ENCODE measurements at places on chromosomes 5 and 9.
A peak's percentile ranks its signal among the peaks of the same experiment; 100 is the strongest.

DNA sequence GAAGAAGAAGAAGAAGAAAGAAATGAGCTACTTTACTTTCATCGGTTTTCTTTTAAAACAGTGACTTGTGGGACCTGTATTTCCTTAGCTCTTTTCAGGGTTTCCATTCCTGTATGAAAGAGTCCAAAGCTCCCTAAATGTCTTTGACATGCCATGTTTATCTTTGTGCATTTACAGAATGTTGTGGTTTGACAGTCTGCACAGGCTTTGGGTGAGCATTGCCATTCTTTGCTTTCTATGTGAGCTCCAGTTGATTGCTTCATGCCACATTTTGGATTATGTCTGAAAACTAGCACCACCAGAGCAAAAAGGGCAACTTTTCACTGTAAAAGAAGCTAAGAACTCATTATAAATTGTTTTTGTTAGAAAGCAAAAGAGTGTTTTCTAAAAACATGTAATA lies 733.4 kb downstream of the TLE4 start:
- no peak for DNase-seq

GRCh38 chr9:35688558-35689541 lies 875 bp downstream of the TPM2 start:
- DNase-seq = no peak

- no peak for DNase-seq
Measured at GRCh38 chr5:168295574-168296201, 4.2 kb downstream of the WWC1 start.

DNA sequence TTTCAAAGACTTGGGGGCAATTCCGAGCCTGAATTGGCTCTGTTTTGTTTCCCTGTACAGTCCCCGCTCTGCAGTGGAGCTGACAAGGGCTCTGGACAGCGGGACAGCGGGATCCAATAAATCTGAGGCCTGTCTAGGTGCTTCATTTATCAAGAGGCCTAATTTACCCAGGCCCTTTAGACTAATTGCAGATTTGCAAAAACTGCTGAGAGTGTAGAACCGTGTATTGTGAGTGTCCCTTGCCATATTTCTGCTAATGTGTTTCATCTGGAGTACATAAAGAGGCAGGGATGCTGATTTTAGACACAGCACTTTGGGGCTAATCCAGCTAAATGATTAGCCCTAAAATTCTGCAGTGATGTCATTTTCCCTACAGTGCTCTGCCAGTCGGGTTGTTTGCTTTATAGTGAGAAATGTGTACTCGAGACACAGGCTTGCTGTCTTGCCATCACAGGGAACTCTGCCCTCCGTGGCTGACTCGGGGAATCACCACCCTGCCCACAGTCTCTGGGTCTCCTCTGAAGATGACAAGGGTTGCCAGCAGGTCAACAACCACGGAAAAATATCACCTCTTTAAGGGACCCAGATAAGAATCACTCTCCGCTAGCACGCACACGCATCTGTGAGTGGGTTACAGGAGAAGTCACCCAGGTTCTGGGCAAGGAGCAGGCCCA lies 592.0 kb downstream of the BNC2 start:
- no peak for DNase-seq

GRCh38 chr5:139023286-139023685 lies 148.2 kb upstream of the LRRTM2 start:
- DNase-seq = no peak

GRCh38 chr5:135800656-135801055 lies 33.8 kb upstream of the SLC25A48 start:
- DNase-seq = no peak

DNA sequence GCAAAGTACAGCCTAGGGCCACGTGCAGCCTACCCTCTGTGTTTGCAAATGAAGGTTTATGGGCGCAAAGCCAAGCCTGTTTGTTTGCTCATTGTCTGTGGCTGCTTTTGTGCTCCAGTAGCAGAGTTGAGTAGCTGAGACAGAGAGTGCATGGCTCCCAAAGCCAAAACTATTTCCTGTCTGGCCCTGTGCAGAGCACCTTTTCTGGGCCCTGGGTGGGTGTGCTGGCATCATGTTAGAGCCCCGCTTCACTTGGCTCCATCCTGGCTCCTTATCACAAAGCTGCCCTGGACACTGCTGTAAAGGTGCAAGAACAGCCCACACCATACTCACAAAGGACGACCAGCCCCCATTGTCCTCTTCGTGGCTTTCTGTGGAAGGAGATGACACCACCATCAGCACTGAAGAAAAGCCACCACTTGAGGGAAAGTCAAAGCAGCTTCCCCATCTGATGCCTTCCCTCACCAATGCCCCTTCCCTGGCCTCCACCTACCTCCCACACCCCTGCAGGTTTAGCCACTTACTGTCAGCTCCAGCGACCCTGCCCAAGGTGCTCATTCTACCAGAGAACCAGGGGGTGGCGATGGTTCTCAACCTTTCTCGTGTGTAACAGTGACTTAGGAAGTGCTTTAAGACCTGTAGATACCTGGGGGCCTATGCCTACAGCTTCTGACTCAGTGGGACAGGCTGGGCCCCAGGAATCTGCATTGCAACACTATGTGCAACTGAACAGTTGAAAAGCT lies 23.4 kb downstream of the LCP2 start:
- no peak for DNase-seq

DNA sequence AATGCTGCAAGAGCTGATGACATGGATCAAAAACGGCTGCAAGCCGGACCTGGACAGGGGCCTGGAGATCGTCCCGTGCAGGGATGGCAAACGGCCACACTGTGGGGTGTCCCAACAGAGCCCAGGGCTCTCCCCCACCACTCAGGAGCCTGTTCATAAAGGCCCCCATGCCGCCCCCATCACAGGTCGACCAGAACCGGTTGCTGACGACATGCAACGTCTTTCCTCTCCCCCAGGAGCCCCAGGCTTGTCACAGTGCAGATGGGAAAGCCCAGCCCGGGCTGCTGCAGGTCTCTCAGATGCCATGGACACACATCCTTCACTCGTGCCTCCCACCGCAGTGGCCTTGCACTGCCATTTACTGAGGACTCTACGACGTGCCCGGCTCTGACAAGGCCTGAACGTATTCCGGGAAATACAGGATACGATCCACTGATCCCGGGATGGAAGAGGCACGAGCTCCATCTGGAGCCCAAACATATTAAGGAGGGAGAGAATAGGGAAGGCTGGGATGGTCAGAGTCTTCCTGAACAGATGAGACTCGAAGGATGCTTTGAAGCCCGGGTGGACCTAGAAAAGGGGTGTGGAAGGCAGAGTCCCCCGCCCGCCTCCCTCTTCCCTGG lies 76.5 kb upstream of the SARDH start:
- DNase-seq = no peak

DNA sequence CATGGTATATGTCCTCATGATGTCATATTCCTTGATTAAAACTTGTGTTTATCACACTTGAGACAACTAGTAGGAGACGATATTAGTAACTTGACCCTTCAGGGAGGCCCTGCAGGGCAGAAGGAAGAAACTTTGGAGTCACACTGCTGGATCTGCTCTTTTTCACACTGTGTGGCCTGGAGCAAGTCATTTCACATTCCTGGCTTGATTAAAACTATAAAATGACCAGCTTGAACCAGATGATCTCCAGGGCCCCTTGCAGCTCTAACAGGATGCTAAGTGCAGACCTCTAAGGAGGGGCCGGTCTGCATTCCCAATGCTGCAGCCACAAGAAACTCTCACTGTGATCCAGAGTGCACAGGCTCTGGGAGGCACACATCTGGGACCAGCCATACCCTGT lies 146.4 kb upstream of the ZNF366 start:
- DNase-seq = no peak

- DNase-seq = no peak
Measured at GRCh38 chr5:135222171-135222681, 176.8 kb downstream of the MACROH2A1 start.

- no peak for DNase-seq
Measured at GRCh38 chr5:158068964-158069363, 210.0 kb upstream of the CLINT1 start.

GRCh38 chr5:110013017-110013416 lies 323.3 kb downstream of the MAN2A1 start:
- no peak for DNase-seq

- no peak for DNase-seq
Measured at GRCh38 chr5:112316006-112316405, 103.1 kb downstream of the EPB41L4A start.

GRCh38 chr5:180171568-180172094 lies 37.4 kb downstream of the RASGEF1C start:
- no peak for DNase-seq

DNA sequence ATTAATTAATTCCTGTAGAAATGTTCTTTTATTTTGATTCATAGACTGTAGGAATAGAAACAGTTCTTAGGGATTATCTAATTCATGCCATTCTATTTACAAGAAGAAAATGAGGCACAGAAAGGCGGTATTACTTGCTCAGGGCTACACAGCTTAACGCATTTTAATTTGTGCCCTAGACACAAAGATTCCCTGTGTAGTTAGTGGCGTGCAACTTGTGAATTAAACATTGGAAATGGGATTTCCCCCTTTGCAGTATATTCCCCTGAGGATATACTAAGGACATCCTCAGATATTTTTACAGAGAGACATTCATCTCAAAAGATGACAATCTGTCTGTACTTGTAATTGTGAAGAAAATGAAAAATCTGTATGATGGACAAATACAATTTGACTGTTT lies 108.1 kb downstream of the SGCD start:
- no peak for DNase-seq

DNA sequence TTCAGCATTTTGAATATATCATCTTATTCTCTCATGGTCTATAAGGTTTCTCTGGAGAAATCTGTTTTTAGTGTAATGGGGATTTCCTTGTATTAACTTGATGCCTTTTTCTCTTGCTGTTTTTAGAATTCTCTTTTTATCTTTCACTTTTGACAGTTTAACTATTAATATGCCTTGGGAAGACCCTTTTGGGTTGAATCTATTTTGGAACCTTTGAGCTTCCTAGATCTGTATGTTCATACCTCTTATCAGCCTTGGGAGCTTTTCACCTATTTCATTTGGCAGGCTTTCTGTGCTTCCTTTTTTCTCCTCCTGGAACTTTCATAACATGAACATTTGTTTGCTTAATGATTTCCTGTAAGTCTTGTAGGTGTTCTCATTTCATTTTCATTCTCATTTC lies 22.2 kb downstream of the RCL1 start:
- DNase-seq = no peak

- DNase-seq = peak; percentile 57
Measured at GRCh38 chr5:135030956-135031812, 2.8 kb downstream of the PITX1 start.

DNA sequence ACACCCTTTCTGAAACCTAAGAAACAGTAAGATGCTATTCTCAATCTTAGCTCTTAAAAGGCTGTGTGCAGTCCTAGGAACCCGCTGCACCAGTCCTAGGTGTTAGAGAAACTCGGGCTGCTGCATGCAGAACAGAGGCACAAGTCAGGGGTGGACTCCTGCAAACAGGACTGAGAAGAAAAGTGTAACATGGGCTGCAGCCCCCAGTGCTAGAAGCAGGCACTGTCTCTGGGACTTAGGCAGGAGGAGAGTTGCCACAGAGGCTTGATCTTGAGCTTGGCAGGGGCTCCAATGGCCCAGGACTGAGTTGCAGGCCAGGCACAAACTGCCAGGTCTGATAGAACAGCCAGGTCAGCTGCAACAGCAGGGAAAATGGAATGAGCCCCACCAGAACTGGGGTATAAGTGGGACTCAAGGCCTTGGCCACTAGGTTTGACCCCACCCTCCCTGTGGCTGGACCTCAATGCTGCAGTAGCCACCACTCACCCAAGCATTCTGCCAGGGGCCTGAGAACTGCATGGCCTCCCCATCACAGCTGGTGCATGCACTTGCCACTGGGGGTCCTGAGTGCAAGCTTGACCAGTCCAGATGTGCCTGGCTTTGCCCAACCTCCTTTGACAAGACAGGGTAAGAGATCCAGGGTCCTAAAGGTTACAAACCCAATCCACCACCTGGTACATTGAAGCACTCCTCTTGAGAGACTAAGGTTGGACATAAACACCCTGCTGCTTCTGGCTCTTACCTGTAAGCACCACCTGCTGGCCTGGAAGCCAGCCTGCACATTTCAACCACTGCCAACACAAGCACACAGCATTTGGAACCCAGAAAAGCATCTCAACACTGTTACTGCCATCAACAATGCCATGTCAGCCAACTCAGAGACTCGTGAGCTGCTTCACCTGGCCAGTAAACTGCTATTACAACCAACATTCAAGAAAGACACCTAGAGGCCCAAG lies 103.3 kb downstream of the FBXL17 start:
- DNase-seq = no peak

- no peak for DNase-seq
Measured at GRCh38 chr5:41432481-41433253, 77.7 kb downstream of the PLCXD3 start.

DNA sequence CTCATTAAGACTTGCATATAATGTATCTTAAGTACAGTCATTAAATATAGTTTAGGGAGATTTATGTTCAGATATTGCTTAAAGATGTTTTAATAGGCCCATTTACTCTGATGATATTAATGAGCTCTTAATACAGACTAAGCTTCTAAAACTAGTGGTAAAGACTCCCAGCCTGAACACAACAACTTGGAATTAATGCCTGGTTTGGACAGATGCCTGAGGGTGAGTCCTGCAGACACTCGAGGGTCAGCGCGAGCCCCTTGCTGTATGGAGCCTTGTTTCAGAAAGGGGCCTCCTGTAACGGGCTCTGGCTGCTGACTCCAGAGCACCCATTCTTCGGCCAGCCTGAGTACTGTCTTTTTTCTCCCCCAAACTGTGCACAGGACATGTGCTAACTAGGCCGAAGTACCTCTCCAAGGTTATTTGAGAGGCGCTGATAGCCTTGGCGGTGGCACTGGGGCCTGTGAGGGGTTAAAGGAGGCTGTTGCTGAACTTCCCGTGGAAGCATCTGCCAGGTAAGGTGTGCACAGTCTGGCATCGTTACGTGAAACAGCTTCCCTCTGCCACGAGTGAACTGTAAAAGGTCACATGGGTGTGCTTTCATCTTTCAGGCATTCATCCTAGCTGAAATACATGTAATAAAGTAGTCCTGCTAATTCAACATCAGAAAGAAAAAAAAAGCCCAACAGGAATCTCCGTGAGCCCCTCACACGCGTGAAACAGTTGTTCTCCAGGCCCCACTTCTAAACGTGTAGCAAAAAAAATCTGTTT lies 113.4 kb downstream of the MVB12B start:
- no peak for DNase-seq

GRCh38 chr5:565782-566440 lies 41.7 kb upstream of the SLC9A3 start:
- DNase-seq = peak; percentile 20

Data from Right ventricle myocardium inferior (tissue), 1 donor.